Amniotic stem cell (primary cell): ENCODE measurements at places on chromosomes 1 and 21.

DNA sequence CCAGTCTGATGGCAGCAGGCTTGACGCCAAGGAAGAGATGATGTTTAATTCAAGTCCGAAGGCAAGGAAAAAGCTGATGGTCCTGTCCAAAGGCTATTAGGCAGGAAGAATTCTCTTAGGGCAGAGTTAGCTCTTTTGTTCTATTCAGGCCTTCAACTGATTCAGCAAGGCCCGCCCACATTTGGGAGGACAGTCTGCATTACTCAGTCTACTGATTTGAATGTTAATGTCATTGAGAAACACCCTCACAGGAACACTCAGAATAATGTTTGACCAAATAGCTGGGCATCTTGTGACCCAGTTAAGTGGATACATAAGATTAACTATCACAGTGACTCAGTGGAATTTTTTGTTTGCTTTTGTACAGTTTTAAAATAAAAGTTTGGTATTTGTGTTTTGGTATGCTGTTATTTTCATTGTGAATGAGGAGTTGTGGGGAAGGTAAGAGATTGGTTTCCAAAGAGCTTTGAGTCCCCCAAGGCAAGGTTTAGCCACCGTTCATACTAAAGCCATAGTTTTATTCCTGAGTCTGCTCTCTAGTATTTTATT is 1.7 kb upstream of the ZNF691 start:
- no peak for DNase-seq

GRCh38 chr1:42399315-42400100 is 18.9 kb downstream of the RIMKLA start:
- DNase-seq = no peak

DNA sequence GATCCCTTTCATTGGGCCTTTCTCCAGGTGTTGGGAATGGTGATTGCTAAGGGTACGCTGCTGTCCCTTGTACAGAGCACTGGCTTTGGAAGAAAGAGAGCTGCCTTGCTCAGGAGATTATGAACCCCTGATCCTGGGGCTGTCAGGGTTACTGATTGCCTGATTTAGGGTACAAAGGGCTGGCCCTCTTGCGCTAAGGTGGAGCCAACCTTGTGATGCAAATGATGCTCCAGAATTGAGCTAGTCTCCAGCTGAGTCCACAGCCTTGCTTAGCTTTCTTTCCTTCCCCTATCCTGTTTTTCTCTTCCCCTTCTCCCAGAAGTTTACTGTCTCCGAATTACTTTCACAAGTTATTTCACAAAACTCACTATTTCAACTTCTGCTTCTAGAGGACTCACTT is 334.7 kb downstream of the AMY1C start:
- no peak for DNase-seq

DNA sequence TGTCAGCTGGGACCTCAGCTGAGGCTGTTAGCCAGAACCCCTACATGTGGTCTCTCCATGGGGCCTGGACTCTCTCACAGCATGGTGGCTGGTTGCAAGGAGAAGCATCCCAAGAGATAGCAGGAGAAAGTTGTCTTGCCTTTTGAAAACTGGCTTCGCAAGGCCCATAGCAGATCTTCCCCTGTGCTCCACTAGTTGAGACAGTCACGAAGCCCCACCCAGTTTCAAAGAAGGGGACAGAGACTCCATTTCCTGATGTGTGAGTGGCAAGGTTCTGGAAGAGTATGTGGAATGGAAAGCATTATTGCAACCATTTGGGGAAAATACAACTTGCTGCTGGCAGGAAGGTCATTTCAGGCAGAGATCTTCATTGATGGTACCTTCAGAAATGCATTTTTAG is 7.5 kb upstream of the CSRP1 start:
- DNase-seq = no peak

- no peak for DNase-seq
Measured at GRCh38 chr1:112698366-112699310, 8.3 kb downstream of the RHOC start.

GRCh38 chr1:12466816-12467215 is 151.2 kb downstream of the DHRS3 start:
- DNase-seq = no peak

GRCh38 chr1:202586018-202586821 is 124.0 kb downstream of the SYT2 start:
- DNase-seq = no peak

DNA sequence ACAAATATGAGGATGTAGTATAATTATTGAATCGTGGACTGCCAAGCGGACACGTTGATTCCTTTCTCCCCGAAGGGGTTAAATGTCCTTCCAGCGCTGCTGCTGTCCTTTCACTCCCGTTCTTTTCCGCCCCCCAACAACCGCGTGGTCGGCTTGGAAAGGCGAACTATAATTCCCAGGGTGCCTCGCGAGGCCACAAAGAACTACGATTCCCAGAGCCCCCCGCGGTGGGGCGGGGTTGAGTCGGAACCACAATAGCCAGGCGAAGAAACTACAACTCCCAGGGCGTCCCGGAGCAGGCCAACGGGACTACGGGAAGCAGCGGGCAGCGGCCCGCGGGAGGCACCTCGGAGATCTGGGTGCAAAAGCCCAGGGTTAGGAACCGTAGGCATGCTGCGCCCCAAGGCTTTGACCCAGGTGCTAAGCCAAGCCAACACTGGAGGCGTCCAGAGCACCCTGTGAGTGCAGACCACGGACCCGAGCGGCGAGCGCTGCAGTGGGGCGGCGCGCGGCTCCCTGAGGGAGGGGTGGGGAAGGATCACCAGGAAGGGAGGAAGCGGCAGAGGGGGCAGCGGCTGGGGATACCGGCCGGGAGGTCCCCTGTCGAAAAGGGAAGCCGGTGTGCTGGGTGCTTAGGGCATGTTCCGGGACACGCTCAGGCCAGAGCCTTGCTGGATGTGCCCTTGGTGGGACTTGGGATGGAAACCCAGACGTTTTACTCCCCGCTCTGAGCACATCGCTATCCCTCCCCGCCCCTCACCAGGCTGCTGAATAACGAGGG is at the start of gene LAMTOR2:
Gene LAMTOR2, plus strand, starts transcription at position 283 of the 781 bp plus-strand sequence. Its CDS starts 108 bp downstream, at position 391.
- peak; percentile 89 for DNase-seq
